ENCODE measurements at places on chromosomes 1 and 21.

DNA sequence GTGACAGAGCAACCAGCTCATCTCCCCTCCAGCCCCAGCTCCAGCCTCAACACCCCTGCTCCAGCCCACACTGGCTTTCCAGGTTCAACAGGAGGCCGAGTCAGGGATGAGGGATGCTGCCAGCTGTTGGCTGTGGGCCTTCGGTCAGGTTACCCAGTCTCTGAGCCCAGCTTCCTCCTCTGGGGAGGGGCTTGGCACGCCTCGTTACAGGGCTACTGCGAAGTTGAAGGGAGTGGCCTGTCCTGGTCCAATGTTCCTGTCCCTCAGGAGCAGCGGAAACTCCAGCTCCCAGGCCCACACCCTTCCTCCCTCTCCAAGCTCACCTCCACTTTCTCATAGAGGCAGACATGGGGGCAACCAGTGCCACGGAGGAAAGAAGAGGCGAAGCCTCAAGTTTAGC lies 15.1 kb upstream of the TAS1R2 start:
- DNase-seq, result no peak

GRCh38 chr1:183873642-183874041 lies 68.7 kb downstream of the RGL1 start:
- DNase-seq, result no peak

DNA sequence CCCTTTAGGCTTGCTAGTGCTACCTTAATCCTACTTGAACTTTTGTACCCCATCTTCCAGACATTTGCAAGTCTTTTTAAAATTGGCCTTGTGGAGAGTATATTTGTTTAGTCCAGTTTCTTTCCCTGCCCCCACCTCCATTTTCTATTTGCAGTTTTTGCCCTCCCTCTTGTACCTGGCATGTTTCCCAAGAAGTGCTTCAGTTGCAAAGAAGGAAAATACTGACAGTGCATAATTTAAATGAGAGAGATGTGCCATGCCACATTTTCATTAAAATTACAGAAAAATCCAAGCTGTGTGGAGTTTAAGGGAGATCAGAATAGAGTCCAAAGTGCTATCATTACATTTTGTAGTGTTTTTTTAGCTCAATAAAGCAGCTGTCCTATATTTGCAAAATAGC lies 150.0 kb upstream of the ADGRL2 start:
- DNase-seq, result no peak

DNA sequence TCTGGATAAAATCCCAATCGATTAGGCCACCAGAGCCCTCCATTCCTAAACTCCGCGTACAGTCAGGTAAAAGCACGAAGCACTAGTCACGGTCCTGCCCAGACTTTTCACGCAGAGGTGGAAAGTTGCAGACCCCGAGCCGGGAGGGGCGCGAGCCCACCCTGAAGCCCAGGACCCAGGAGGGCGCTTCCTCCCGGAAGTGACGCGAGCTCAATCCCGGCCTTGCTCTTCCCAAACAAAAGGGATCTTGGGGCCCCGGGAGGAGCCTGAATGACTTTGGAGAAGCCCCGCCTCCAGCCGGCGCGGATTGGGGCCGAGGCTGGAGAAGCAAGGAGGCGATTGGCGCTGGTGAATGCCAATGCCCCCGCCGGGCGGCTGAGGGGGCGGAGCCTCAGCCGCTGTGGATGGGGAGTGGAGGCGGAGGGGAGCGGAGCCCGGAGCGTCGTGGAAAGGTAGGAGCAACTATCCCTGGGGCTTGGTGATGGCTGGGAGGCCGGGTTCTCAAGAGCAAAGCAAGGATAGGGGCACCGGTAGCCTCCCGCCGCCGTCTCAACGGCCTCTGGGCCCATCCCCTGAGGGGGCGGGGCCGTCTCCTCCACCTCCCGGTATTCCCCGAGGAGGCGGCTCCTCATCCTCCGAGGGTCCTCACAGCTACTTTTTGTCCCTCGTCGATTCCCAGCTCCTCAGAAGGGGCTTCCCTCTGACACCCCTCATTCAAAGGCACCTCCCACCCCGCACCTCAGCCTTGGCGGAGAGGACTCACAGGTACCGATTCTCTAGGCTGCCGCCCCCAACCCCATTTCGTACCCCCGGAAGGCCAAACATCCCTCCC lies at the start of gene CTTNBP2NL:
CTTNBP2NL (plus strand) TSS at position 394 of the 832 bp plus-strand sequence. CDS start 19,952 bp downstream, outside the sequence.
- peak; percentile 97 for DNase-seq

GRCh38 chr1:29544406-29544805 lies 308.1 kb downstream of the PTPRU start:
- DNase-seq, result no peak

- DNase-seq, result no peak
These were observed 69.8 kb upstream of the TRABD2B start for GRCh38 chr1:48066936-48067335.

DNA sequence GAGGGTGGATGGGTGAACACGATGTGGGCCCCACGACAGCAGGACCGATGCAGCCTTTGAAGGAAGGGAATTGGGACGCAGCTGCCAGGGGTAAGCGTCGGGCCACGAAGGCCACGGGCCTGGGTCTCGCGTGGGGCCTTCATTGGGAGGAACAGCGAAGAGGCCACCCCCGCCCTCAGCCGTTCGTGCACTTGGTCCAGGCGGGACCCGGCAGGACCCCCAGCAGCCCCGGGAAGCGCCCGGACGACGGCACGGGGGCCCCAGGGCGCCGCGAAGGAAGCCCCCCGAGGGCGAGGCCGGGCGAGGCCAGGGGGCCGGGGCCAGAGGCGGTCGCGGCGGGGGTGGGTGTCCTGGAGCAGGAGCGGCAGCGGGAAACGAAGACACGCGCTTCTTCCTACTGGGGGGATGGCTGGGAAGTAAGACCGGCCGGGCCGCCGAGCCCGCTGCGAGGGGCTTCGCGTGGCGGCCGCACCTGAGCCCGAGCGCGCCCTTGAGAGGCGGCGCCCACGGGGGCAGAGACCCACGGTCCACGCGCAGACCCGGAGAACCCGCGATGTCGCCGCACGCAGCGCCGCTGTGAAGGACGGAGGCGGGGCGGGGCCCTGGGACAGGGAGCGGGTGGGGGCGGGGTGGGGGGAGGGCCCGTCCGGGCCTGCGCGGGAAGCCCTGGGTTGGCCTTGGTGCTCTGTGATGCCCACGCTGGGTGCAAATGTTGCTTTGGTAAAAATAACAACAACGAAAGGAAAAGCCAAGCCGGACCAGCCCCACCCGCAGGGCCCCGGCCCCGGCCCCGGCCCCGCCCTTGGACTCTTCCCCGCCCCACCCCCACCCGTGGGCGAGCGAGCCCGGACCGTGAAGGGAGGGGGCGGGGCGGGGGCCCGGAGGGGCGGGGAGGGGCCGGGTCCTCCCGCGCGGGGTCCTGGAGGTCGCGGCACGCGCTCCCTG lies 56.0 kb upstream of the ADARB1 start:
- DNase-seq, result no peak

GRCh38 chr1:163205513-163205912 lies 2.8 kb upstream of the RGS5 start:
- peak; percentile 27 for DNase-seq

All from fibroblast of skin of right quadriceps (primary cell).